Ecto neural progenitor cell (in vitro differentiated cells): ENCODE measurements at places on chromosomes 6 and 20.

- DNase-seq, result no peak
Observed at GRCh38 chr6:169766232-169766631, 14.8 kb downstream of the ERMARD start.

DNA sequence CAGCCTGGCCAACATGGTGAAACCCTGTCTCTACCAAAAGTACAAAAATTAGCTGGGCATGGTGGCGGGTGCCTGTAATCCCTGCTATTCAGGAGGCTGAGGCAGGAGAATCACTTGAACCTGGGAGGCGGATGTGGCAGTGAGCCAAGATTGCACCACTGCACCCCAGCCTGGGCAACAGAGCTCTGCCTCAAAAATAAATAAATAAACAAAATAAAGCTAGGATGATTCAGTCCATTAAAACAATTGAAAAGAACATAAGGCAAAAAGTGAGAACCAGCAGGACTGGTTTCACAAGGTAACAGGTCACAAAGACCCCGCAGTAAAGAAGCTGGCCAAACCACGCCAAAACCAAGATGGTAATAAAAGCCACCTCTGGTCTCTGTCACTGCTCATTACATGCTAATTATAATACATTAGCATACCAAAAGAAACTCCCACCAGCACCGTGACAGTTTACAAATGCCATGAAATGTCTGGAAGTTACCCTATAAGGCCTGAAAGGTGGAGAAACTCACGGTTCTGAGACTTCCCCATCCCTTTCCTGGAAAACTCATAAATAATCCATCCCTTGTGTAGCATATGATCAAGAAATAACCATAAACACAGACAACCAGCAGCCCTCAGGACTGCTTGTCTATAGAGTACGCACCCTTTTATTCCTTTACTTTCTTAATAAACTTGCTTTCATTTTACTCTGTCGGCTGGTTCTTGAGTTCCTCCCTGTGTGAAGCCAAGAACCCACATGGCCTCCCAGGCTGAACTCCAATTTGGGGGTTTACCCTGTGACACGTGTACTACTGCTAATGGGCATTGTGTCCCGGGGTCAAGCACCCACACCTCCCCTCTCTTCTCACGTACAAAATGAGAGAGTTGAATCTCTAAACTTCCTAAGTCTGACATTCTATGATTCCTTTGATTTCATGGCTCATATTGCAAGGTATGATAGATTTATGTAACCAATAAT is 10.2 kb downstream of the LAMA4 start:
- DNase-seq, result no peak

- DNase-seq, result no peak
Observed at GRCh38 chr6:53979468-53980067, 131.7 kb upstream of the MLIP start.

- no peak for DNase-seq
Observed at GRCh38 chr6:116145803-116146675, 20.1 kb upstream of the COL10A1 start.

DNA sequence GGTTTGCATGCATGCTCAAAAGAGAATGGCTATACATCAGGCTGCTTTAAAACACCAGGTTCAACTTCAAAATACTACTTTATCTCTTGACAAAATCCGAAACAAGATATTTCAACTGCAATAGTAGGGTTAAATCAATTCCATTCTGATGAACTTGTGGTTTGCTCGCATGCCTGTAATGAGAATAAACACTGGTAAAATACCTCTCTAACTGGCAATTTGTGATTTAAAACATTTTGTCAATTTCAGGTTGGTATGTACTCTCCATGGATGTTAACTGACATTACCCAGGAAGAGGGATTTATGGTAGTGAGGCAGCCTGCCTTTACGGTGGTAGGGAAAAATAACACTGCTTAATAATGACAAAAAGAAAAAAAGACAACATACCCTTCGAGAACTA is 74.4 kb downstream of the MBOAT1 start:
- no peak for DNase-seq

DNA sequence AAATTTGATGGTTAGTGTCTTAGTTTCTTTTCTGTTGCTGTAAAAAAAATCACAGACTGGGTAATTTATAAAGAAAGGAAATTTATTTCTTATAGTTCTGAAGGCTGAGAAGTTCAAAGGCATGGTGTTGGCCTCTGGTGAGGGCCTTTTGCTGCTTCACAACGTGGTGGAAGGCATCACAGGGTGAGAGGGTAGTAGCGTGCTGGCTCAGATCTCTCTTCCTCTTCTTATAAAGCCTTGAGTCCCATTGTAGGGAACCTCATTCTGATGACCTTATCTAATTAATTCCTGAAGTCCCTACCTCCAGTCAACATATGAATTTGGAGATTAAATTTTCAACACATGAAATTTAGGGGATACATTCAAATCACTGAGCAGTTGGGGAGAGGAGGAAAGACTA is 62.0 kb downstream of the ARID1B start:
- no peak for DNase-seq

- DNase-seq, result no peak
Observed at GRCh38 chr20:61712688-61713087, 353.0 kb downstream of the TAF4 start.

GRCh38 chr20:62551407-62552323 is 75.9 kb upstream of the GATA5 start:
- DNase-seq, result peak; percentile 61

GRCh38 chr6:21604081-21604480 is 10.5 kb downstream of the SOX4 start:
- DNase-seq, result no peak

DNA sequence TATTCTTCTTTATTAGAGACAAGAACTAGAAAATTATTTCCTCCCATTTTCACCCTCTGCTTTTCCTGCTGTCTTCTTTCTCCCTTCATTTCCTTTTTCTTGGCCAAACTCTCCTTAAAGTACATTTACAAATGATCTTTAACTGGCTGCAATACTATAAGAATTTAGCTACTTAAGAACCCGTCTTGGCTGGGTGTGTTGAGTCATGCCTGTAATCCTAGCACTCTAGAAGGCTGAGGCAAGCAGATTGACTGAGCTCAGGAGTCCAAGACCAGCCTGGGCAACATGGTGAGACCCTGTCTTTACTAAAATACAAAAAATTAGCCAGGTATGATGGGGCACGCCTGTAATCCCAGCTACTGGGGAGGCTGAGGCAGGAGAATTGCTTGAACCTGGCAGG is 39.3 kb upstream of the SRPK1 start:
- no peak for DNase-seq

- peak; percentile 75 for DNase-seq
Observed at GRCh38 chr6:2765896-2766766, 938 bp downstream of the WRNIP1 start.

GRCh38 chr6:83976871-83977270 is 56.7 kb upstream of the MRAP2 start:
- no peak for DNase-seq

DNA sequence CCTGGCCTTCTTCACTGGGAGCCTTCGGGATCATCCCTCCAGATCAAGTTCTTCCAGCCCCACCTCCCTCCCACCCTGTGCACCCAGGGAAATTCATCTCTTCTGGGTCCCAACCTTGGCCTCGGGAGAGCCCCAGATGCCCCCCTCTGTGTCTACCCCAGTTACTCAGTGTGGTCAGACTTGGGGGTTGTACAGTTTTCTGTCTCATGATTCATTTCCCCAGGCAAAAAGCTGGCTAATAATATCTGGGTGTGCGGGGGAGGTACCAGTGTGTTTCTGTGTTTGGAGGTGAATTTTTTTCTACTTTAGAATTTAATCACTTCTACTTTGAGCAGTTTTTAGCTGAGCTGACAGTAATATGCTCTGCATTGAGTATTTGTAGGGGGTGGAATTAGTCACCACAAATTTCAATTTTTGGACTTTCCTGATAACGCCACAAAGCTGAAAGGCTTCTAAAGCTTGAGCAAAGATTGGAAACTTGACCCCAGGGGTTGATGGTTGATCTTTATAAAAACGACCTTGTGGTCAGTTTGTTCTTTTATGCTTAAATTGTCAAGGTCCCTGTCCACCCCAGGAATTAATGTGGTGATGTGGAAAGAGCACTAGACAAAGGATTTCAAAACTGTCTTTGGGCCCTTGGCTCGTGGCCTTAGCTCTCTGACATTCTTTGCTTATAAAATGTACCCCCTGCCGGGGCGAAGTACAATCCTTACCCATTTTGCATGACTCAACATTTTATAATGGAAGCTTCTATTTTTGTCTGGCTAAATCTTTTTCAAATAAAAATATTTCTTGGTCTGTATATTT is 284.7 kb upstream of the TAB2 start:
- DNase-seq, result no peak

DNA sequence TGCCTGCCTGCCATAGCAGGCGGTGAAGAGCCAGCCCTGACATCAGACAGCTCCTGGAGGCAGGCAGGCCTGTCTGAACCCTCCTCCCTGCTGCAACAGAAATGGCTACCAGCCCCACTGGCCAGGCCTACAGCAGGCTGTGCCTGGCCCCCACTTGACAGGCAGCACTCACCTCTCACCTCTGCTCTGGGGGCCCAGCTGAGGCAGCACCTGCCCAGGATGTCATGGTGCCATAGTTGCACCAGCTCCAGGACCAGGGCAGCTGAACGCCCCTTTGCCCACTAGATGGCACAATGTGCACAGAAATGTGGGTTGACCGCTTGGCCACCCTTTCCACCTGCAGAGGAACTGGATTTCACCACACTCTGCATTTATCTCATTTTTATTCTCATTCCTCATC is 30.6 kb downstream of the MRPL14 start:
- peak; percentile 68 for DNase-seq

- DNase-seq, result peak; percentile 50
Observed at GRCh38 chr6:52361414-52361944, 472 bp upstream of the PAQR8 start.

GRCh38 chr6:148557796-148558321 is 189.0 kb upstream of the UST start:
- DNase-seq, result no peak

DNA sequence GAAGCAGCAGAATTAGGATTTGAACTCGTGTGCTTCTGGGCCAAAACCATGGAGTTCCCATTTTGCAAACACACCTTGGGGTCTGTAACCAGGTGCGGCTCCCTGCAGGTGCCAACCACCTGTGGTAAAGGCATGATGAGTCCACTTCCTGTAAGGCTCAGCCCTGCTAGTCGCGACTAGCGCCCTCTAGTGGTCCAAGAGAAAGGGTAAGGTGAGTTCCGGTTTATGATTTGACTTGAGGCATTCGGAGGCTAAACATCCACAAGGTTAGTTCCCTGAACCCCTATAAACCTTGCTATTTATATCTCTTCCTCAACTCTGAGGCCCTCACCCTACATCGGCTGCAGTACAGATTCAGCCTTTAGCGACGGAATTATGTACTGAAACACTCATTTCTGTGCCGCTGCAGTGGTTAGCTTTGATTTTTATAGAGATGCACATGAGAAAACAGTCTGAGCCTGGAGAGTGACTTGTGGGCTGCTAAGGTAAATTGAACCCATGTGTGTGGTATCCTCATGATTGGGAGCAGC is 173.4 kb downstream of the PLCB1 start:
- peak; percentile 69 for DNase-seq

DNA sequence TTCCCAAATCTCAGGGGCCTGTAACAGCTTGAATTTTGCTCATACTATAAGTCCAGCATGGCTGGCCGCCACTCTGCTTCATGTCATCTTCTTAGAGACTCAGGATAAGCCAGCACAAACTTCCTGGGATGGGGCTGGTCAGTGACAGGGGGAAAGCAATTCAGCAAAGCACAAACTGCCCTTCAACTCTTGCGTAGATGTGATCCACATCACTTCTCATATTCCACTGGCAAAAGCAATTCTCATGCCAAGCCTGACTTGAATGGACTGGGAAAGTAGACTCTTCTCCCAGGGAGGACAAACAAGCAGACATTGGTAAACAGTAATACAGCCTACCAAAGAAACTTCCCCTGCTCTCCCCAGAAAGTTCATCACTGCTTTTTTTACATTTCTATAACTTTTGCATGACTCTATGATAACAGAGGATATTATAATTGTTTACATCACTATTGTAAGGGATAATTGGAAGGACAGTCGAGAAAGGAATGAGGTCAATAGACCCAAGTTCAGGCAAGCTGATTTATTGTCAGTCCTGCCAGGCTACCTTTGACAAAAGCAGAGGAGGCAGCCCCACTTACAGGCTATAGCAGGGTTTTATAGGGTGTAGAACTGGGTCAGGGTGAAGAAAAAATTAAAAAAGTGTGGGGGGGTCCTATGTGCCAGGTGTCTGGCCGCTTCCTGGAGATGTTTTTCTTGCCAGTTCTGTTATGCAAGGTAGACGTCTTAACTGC is 37.4 kb downstream of the RBM24 start:
- no peak for DNase-seq

- no peak for DNase-seq
Observed at GRCh38 chr20:41131594-41132387, 5.6 kb upstream of the PLCG1 start.

DNA sequence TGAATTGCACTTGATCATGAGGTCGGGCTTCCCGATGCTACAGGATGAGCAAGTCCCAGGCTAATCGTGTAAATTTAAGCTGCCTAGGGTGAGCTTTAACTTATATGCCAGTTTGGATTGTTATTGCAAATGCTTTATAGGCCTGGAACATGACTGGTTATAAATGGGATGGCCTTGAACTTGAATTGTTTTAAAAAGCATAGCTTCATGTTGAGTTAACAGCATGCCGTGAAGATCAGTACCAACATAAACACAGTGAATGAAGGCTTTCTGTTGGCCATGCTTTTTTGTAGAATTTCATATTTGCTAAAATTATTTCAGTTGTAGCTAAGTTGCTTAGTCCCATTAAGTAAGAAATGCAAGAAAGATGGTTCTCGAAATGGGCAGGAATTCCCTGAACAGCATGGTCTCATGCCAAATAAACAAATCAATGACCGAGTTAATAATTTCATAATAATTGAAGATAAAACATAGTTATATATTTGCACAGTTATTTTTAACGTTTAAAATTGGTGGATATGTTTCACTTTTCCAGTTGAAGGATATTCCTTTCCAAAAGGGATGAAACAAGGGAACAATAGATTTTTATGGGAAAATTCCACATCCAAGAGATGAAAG is 76.6 kb upstream of the ARID1B start:
- no peak for DNase-seq

DNA sequence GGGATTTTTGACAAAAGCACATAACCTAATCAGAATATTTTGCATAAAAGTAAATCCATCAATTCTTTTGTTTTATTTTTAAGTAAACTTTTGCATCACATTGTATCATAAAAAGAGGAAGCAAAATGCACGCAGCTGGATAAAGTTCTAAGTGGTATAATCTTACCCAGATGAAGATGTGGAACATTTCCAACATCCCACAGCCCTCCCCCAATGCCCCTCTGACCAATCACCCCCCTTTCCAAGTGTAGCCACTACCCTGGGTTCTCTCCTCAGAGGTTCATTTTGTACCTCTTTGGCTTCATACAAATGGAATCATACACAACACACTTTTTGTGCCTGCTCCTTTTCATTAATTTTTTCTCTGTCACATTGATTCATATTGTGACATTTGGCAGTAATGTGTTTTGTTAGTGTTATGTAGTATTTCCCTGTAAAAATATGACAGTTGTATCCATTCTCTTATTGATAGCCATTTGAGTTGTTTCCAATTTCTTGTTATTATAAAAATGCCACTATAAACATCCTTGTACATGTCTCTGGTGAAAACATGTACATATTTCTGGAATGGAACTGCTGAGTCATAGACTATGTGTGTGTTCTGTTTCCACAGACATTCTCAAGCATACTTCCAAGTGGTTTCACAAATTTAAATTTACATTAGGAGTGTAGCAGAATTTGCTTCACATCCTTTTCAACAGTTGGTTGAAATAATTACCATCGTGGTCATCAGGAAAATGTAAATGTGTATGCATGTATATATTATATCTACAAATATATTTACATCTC is 92.9 kb upstream of the SYNDIG1 start:
- DNase-seq, result no peak
